ENCODE measurements at places on chromosomes 5 and 9.

DNA sequence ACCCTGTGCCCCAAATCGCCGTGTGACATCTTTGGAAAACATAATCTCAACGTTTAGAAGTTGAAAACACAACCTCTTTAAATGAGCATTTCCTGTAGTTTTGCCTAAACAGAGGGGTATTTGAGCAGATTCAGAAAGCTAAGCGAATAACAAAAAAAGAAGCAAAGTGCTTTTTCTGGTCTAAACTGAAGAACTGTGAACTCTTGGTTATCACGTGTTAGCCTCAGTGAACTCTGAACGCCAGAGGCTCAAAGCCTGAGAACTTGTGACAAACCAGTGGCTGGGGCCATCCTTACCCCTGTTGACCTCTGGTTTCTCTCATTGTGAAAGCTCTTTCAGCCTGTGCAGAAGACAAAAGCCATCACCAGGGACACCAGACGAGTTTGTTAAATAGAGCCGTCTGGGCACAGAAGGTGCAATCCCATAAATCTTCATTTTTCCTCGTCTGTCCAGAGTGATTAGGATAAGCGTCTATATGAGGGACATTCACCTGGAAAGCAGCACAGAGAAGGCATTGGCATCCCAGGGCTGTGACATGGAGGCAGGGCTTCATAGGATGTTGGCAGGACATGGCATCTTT, 61.4 kb upstream of the ICE1 start:
- no peak for DNase-seq

DNA sequence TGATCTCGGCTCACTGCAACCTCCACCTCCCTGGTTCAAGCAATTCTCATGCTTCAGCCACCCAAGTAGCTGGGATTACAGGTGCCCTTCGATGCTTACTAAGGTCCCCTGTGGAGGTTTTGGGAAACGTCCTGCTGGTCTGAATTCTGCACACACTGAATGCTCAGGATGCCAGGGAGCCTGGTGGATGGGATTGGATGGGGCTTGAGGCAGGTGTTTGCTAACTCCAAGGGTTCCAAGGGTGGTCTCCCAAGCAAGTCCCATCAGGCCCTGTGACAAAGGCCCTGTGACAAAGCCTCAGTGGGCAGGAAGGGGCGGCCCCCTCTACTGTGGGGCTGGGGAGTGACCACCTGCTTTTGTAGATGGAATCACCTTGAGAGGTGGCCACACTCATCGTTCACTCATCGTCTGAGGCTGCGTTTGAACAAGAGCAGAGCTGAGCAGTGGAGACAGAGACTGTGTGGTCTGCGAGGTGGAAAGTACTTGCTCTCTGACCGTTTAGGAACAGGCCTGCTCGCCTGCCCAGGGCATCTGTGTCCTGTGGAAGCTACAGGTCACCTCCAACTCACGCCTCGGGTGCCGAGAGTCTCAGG, 40.2 kb downstream of the MRPL36 start:
- DNase-seq: no peak

GRCh38 chr9:13144166-13144775, 135.2 kb downstream of the MPDZ start:
- no peak for DNase-seq

DNA sequence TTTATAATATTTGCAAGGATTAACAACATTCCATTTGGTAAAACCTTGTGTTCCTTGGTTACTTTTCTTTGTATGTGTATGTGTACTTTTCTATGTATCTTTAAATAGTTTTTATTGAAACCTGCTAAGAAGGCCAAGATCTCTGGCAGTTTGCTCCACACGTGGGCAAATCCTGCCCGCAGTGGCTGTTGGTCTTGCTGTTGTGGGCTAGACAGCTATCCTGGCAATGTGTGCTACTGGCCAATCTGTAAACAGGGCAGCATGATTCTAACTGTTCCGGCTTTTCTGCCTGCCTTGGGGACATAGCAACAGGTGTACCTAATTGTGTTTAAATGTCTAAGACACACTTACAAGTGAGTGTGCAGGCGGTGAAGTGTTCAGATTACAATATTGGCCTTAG, 286.6 kb downstream of the RFX3 start:
- no peak for DNase-seq

DNA sequence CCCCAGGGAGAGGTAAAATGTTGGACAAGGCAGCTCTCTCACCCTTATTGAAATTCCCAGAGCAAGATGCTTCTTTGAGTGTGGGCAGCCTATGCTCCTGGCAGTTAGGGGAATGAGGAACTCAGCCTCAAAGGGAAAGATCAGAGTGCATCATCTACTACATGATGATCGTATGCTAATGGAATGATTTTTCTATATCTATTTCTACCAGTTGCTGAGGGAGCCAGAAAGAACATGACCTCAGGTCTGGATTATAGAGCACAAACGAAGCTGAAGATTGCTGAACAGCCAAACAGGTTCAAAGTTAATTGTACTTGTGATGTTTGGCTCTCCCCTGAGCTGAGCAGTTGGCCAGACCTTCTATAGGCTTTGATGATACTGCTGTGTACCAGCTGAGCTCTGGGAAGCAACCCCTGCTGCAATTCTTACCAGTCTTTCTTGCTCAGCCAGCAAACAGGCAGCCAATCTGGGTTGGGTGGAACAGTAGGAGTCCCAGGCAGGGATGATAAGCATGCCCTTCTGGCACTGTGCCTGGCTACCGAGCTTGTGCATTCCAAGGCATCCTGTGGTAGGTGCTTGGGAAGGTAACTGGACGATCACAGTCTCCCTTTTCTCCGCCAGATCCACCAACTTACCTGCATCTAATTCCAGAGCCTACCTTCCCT, 10.3 kb upstream of the FBXL7 start:
- DNase-seq: no peak

DNA sequence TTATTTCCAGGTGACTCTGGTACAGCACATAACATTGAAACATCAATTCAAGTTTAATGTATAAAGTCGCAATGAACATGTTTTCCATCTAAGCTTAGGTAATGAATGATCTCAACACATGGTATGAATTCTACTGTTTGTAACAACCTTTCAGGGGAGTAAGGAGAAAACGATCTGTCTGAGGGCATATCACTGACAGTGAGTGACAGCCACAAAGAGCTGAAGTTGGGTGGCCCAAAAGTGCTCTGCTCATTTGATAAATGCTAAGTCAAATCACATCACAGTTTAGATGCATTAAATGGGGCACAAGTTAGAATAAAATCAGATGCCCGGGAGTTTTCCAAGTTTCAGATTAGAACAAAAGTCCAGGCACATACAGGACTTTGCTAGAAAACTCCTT, 1.2 kb downstream of the FANCC start:
- DNase-seq: no peak
